NB4 (cell line): ENCODE measurements at places on chromosomes 4 and X.

GRCh38 chr4:91577864-91578263 lies 725.9 kb upstream of the GRID2 start:
- DNase-seq: no peak

- DNase-seq: no peak
Measured at GRCh38 chr4:172152284-172152683, 339.1 kb downstream of the GALNTL6 start.

DNA sequence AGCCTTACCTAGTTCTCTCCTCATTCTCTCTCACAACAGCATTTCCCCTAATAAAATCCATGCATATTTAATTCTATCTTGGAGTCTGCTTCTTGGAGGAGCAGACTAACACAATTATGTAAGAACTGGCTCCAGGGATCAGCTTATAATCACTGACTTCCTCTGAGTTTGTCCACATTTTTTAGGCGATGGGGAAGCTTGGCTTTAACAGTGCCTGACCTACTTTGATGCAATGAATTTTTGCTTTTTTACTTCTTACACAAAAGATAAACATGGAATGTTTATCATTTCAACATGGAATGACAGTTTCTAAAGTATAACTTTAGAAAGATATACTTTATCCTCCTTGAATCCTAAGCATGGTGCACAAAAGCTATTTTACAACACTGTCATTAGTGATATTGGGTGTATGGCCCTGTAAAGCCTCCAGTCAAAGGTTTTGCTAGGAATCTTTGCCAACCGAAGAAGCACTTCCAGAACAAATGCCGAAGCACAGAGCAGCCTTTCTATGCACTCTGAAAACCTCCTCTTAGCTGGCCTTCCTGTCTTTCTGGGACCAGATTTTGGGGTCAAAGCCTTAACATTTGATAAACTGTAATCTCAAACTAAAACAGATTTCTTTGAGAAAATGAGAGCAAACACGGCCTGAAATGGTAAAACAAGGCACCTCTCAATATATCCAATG lies 736 bp downstream of the BDH2 start:
- DNase-seq: no peak

DNA sequence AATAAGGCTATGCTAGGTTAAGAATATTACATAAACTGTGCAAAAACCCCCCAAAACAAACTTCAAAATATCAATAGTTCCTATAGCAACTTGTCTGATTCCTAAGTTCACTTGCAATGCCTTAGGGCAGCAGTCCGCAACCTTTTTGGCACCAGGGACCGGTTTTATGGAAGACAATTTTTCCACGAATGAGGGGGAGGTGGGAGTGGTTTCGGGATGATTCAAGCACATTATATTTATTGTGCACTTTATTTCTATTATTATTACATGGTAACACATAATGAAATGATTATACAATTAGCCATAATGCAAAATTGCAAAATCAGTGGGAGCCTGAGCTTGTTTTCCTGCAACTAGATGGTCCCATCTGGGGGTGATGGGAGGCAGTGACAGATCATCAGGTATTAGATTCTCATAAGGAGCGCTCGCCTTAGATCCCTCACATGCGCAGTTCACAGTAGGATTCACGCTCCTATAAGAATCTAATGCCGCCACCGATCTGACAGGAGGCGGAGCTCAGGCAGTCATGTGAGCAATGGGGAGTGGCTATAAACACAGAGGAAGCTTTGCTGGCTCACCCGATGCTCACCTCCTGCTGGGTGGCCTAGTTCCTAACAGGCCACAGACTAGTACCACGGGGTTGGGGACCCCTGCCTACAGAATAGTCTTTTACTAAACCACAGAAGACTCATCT lies 39.7 kb downstream of the ACOX3 start:
- peak; percentile 75 for DNase-seq

- peak; percentile 9 for DNase-seq
Measured at GRCh38 chr4:20252656-20253282, 1.1 kb downstream of the SLIT2 start.

GRCh38 chr4:84498935-84499623 lies at the start of gene NKX6-1:
TSS of gene NKX6-1 (minus strand) at chr4:84499292. CDS start at chr4:84498228, 1,064 bp downstream.
- no peak for DNase-seq

DNA sequence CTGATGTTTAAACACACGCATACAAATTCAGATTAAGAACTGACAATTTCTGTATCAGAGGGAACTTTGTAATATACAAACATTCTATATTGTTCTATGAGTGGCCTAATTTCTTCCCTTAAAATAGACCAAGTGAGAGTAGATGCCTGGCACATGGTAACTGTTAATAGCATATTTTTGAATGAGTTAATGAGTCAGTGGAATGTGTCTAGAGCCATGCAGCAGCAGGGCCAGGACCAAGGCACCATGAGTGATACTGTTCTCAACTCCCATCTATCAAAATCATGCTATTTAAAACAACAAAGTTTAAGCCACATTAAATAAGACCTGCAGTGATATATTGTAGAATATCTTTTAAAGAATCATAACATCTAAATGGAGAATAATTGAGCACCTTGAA lies 98.3 kb downstream of the ARHGAP24 start:
- no peak for DNase-seq

- DNase-seq: no peak
Measured at GRCh38 chr4:42720533-42720932, 63.6 kb upstream of the ATP8A1 start.

- no peak for DNase-seq
Measured at GRCh38 chrX:100600758-100601157, 16.0 kb downstream of the TNMD start.

GRCh38 chr4:5836943-5837342 lies 55.9 kb downstream of the CRMP1 start:
- DNase-seq: no peak

GRCh38 chr4:37008199-37008598 lies 236.3 kb upstream of the NWD2 start:
- no peak for DNase-seq

- no peak for DNase-seq
Measured at GRCh38 chr4:119525005-119525749, 103.4 kb downstream of the PDE5A start.

GRCh38 chrX:31993637-31994036 lies 921.8 kb upstream of the FTHL17 start:
- DNase-seq: no peak

DNA sequence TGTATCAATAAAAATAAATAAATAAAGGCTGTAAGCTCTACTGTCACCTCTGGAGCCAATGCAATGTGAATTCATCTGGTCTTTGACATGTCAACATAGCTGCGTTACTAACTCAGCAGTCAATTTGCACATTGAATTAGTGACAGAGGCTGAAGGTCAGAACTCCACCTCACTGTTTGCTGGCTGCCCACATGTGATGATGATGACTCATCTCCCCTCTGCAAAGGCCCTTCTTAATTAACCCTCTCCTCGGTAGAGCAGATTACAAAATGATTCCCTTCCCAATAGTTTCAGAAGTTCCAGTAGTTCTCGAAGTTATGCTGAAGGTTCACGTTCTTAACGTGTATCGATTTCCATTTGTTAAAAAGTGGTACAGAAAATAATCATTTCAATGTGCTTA lies 1626.0 kb upstream of the TENM3 start:
- DNase-seq: peak; percentile 21

DNA sequence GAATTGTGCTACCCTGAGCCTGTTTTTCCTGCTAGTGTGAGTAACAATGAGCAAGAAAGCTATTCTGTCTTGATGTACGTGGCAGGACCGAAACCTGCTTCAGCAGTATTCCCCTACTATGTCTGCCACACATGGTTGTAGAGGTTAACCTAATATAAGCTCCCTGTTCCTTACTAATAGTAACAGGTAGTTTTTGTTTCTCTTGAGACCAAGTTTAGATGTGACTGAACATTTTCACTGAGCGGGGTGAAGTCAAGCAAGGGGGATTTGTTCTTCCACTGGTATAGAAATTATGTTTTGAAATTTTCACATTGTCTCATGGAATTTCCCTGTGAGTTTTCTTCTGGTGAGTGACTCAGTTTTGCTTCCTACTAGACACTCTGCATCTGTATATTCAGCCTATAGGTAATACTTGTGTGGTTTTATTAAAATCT lies 37.3 kb downstream of the RRAGB start:
- no peak for DNase-seq

DNA sequence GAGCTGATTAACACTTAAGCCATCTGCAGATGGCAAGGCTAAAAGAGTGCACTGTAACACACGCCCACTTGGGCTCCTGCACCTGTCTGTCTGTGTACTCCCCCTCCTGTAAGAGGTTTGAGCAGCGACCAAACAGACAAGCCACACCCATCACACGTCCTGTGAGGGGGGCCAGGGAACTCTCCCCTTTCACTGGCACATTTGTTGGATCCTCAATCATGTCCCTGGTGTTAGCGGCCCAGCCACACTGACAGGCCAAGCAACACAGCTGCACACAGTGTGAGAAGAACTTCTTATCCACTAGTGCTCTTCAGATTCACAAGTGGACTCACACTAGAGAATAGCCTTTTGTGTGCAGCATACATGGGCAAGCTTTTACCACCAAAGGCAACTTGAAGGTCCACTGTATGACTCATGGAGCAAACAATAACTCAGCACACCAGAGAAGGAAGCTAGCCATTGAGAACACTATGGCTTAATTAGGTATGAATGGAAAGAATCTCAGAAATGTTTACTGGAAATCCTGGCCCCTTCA lies 29.1 kb upstream of the UTP14A start:
- peak; percentile 2 for DNase-seq

GRCh38 chr4:26950446-26950845 lies 89.8 kb downstream of the STIM2 start:
- no peak for DNase-seq

DNA sequence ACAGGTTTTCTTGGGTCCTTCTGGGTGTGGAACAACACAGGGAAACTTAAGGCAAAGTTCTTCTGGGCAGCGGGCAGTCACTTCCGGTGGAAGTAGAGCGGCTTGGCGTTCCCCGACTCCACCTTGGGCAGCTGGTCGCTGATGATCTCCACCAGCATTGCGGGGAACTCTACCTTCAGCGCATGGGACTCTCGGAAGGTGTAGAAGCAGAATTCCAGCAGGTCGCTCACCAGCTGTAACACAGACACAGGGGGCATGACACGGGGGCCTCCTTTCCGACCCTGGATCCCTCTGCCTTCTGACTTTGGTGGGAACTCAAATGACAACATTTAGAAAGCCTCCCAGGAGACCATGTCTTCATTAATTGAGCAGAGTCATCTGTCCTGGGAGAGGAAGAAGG lies 349.4 kb downstream of the ARHGAP10 start:
- DNase-seq: no peak

DNA sequence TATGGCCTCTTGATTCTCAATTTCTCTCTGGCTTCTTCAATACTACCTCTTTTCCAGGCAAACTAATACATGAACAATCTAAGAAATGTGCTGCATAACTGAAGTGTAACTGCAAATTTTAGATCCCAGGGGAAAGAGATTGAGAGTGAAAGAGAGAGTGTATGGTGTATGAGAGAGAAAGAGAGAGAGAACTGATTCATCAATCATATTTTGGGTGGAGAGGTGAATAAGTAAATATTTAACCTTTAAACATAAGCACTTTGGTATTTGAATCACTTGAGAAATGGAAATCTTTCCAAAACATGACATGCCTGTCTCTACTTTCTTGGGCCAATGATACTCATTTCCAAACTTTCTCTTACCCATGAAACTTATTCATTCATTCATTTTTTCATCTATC lies 147.2 kb upstream of the DIPK2B start:
- DNase-seq: no peak

DNA sequence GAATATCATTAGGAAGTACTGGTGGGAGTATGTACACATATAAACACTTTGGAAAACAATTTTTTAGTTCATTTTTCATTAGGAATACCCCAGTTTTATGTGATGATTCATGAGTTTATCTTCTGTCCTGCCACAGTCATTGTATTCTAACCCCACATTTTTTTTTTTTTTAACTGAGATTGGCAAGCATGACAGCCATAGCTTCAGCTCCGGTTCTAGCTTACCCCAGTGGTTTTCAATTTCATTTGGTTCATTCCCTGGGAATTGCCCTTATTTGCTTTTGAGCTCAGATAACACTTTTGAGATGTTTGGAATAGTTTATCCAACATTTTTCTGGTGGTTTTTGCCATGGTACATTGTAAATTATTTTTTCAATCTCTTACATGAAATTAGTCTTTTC lies 21.0 kb upstream of the FMR1 start:
- DNase-seq: no peak

- DNase-seq: no peak
Measured at GRCh38 chr4:185921583-185922555, 109.9 kb upstream of the SORBS2 start.

- no peak for DNase-seq
Measured at GRCh38 chr4:53378171-53378482, 686 bp downstream of the FIP1L1 start.

DNA sequence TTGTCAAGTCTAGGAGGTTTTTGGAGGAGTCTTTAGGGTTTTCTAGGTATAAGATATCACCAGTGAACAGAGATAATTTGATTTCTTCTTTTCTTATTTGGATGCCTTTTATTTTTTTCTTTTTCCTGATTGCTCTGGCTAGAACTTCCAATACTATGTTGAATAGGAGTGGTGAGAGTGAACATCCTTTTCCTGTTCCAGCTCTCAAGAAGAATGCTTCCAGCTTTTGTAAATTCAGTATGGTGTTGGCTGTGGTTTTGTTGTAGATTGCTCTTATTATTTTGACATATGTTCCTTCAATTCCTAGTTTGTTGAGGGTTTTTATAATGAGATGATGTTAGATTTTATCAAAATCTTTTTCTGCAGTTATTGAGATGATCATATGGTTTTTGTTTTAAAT lies 165.6 kb upstream of the WDFY3 start:
- no peak for DNase-seq

DNA sequence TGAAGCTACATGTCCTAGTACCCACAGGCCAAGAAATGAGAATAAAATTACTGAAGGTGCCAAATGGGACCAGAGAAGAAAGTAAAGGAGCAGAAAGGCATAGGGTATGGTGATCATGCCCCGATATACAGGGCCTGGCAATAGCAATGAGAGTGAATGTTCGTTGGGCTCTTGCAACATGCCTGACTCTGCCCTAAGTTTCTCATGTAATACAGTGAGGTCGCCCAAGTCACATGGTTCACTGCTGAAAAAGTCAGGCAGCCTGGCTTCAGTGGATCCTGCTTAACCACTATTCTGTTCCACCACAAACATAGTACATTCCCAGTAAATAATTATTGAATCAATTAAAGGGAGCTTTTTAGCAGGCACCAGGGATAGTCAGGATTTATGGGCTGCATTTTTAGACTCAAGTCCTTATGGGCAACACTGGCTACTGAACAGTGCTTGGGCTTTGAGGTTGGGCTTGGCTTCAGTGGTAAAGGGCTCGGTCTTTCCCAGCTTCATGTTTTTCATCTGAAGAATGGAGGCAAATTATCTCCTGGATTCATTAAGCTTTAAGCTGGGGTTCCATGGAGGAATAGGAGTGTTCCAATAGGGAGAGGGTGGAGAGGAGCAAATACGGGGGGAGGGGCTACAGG lies 67.1 kb upstream of the ZNF518B start:
- DNase-seq: peak; percentile 28

DNA sequence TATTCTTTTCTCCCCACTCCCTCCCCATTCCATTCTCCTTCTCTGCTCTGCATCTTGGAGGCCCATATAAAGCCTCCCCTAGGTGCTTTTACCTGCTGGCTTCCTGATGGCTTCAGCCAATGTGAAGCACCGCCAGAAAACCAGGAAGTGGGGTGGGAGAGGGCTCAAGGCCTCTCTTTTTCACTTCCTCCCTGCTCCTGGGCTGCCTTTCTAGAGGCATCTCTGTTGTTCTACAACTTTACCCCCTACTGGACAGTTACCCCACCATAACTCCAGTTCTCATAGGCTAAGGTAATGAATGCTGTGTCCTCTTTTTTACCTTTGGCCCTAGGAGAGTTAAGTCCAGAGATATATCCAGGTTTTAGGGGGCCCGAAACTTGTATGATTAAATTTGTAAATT lies 62.4 kb upstream of the PPARGC1A start:
- peak; percentile 24 for DNase-seq
